HCEC 1CT (cell line): ENCODE measurements at places on chromosomes 2 and 18.

GRCh38 chr2:22002066-22002465, 878.3 kb downstream of the TDRD15 start:
- DNase-seq, result no peak

GRCh38 chr2:2839393-2839781, 508.3 kb upstream of the MYT1L start:
- no peak for DNase-seq

- no peak for DNase-seq
Observed at GRCh38 chr2:73984922-73985307, 205 bp downstream of the TET3 start.

GRCh38 chr2:136308611-136309010, 190.7 kb upstream of the CXCR4 start:
- no peak for DNase-seq

- DNase-seq, result no peak
Observed at GRCh38 chr18:37483984-37484819, 81.4 kb downstream of the CELF4 start.

- DNase-seq, result no peak
Observed at GRCh38 chr2:111054791-111055691, 65.7 kb upstream of the BCL2L11 start.

GRCh38 chr2:26453421-26454329, 24.2 kb downstream of the OTOF start:
- no peak for DNase-seq

- no peak for DNase-seq
Observed at GRCh38 chr2:150119819-150120218, 367.6 kb downstream of the RND3 start.

GRCh38 chr2:223641082-223641481, 38.9 kb upstream of the SCG2 start:
- peak; percentile 41 for DNase-seq

GRCh38 chr2:11867926-11868325, 121.5 kb downstream of the LPIN1 start:
- no peak for DNase-seq

DNA sequence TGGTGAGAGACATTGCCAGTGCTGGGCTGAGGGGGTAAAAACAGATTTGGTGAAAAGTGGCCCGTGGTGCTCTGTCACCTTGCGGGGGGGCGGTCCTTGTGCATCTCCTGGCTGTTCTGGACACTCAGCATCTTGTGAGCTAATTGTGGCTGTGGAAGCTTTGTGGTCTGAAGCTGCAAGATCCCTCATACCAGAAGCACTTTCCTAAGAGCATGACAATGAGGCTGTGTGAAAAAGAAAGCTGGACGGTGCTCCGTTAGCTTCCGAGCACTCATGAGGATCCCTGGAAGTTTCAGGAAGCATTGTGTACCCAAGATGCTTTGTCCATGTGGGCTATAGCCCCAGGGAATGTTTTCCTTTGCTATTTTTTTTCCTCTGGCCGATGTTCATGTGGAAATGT, 74.5 kb downstream of the CABLES1 start:
- no peak for DNase-seq
